ENCODE measurements at places on chromosomes 1 and 21.

- no peak for DNase-seq
These were observed 304.9 kb upstream of the USP24 start for GRCh38 chr1:55519937-55520683.

- no peak for DNase-seq
These were observed 108.0 kb downstream of the HMGB4 start for GRCh38 chr1:33971913-33972312.

- peak; percentile 70 for DNase-seq
These were observed 47.9 kb upstream of the PLXNA2 start for GRCh38 chr1:208291923-208292711.

GRCh38 chr1:29193879-29194455 lies 12.3 kb upstream of the SRSF4 start:
- DNase-seq, result no peak
